Vagina (tissue), 2 donors: ENCODE measurements at places on chromosomes 1 and 21. TPM values are rescaled to one million over a fixed set of nuclear protein-coding genes. Genes with fewer than 3 reads are reported as not detected.

The ITLN2 gene
- total RNA-seq, result 2.0 TPM

The RYR2 gene
- 1.5 TPM for total RNA-seq

The IFI44 gene
- 17.7 TPM for total RNA-seq

The TENT5C gene
- 4.2 TPM for total RNA-seq

The LRRC40 gene
- total RNA-seq, result 9.1 TPM

The PTGS2 gene
- total RNA-seq, result 11.5 TPM

The CELSR2 gene
- 38.5 TPM for total RNA-seq

The HS2ST1 gene
- total RNA-seq, result 11.5 TPM

The NUP210L gene
- not detected for total RNA-seq

The NDUFV3 gene
- 48.4 TPM for total RNA-seq

The ZNF695 gene
- 0.49 TPM for total RNA-seq

The ST6GALNAC3 gene
- 21.1 TPM for total RNA-seq

DNA sequence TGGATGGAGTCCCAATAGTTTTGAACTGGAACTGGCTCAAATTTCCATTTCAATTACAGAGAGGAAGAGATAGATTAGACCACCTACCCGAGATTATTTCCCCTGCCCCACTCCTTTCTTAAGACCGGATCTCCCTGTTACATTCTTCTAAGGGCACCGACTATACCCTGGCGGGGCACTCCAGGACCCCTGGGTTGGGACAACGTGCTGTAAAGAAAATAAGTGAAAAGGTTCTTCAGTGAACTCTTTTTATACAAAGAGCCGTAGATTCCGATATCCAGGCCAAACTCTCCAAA, 6.7 kb downstream of the NR5A2 start:
- H3K4me3 ChIP-seq, result no peak overlapping the region
- no peaks in the 10 kb centered on the region for H3K36me3 ChIP-seq
- DNase-seq, result no peak
- no peaks in the 10 kb centered on the region for H3K27me3 ChIP-seq
- no peak overlapping the region for H3K27ac ChIP-seq

GRCh38 chr1:240803151-240803550, 191.2 kb upstream of the GREM2 start:
- H3K4me1 ChIP-seq, result no peaks in the 10 kb centered on the region
- H3K4me3 ChIP-seq, result no peak overlapping the region
- no peak overlapping the region for H3K27ac ChIP-seq
- DNase-seq, result no peak

DNA sequence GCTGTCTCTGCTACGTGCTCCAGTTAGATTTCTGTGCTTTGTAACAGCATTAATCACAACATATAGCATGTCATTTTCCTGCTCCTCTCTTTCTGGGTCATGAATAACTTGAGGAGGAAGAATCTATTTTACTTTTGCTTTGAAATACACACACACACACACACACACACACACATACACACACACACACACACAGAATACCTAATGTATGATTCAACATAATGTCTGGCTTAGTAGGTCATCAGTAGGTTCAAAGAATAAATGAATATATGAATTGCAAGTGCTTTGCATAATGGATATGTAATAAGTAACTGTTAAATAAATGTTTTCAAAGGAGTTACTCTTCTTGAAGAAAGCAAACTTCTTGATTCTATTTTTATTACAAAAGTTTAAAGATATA, 249.0 kb downstream of the PDE4B start:
- H3K36me3 ChIP-seq, result no peaks in the 10 kb centered on the region
- DNase-seq, result no peak
- no peak overlapping the region for H3K4me3 ChIP-seq
- H3K27me3 ChIP-seq, result no peaks in the 10 kb centered on the region
- no peaks in the 10 kb centered on the region for H3K4me1 ChIP-seq

DNA sequence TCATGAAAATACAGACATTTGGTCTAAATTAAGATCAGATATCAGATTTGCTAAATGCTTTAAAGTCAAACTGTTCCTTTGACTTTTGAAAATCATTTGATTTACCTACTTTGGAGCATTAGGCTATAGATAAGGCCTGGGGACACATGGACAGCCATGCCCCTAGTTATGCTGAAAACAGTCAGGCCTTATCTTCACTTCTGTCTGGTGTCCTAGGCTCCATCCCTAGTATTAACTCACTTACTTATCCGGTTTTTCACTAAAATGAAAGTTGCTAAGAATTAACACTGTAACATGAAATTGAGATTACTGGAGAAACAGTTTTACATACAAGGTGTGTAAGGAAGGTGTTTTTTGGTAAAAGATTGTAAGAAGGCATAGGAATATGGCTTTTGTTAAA, 4.5 kb upstream of the CATSPERE start:
- H3K36me3 ChIP-seq, result no peaks in the 10 kb centered on the region
- H3K4me1 ChIP-seq, result peaks cover 13% of the 10 kb centered on the region
- no peak for DNase-seq

DNA sequence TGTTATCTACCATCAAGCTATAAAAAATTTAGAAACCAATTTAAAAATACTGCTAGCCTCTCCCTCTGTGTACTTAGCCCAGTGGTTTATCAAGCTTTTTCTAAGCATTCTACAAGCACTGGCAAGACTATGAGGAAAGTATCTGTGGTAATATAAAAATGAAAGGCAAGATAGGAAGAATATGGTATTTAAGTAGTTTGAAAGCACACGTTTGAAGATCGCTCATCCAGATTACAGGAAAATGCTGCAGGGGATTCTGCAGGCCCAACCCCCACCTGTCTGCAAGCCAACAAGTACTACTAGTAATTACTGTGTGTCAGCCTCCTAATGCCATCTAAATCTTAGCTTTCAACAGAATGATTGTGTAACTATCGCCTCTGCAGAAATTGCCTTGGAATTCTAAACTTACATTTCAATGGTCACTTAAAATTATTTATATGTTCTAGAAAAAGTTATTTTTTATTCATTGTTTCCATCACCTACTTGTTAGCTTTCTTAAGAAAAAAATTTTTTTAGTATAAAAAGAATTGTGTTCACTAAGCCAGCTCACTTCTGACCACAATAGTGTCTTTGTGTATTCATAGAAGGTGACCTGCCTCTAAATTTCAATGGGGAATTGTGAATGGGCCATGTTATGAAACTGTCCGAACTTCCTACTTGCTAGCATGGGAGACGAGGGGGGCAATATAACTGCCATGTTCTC, 8.5 kb downstream of the ERRFI1 start:
- H3K36me3 ChIP-seq, result no peaks in the 10 kb centered on the region
- no peaks in the 10 kb centered on the region for H3K27me3 ChIP-seq
- H3K4me3 ChIP-seq, result no peak overlapping the region
- DNase-seq, result no peak
- peak overlapping the region; percentile 28 for H3K27ac ChIP-seq
- H3K4me1 ChIP-seq, result peaks cover 71% of the 10 kb centered on the region

GRCh38 chr1:5436808-5437207, 555.4 kb downstream of the NPHP4 start:
- DNase-seq, result no peak
- no peak overlapping the region for H3K27ac ChIP-seq
- H3K36me3 ChIP-seq, result no peaks in the 10 kb centered on the region
- H3K4me1 ChIP-seq, result no peaks in the 10 kb centered on the region
- no peak overlapping the region for H3K4me3 ChIP-seq

DNA sequence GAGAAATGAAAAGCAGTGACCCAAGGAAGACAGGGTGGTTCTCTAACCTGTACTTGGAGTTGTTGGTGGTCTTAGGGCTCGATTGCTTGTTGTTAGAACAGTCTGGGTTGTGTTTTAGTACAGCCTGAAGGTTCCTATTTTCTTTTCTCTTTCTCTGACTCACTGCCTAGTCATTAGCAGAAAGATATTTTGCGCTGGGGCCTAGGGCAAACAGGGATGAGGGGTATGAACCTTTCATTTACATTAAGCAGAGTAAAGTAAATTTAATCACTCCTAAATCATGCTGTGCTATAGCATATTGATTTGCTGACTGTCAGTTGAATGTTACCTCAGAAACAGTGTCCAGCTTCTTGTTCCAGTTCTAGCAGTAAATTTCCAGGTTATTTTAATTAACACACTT, 197.2 kb downstream of the RWDD3 start:
- no peaks in the 10 kb centered on the region for H3K4me1 ChIP-seq
- H3K27me3 ChIP-seq, result no peaks in the 10 kb centered on the region
- DNase-seq, result no peak
- H3K4me3 ChIP-seq, result no peak overlapping the region
- no peak overlapping the region for H3K27ac ChIP-seq
- H3K36me3 ChIP-seq, result no peaks in the 10 kb centered on the region

GRCh38 chr1:41464885-41465284, 19.6 kb downstream of the EDN2 start:
- DNase-seq, result no peak
- no peak overlapping the region for H3K27ac ChIP-seq
- no peak overlapping the region for H3K4me3 ChIP-seq
- no peaks in the 10 kb centered on the region for H3K27me3 ChIP-seq
- H3K36me3 ChIP-seq, result no peaks in the 10 kb centered on the region

DNA sequence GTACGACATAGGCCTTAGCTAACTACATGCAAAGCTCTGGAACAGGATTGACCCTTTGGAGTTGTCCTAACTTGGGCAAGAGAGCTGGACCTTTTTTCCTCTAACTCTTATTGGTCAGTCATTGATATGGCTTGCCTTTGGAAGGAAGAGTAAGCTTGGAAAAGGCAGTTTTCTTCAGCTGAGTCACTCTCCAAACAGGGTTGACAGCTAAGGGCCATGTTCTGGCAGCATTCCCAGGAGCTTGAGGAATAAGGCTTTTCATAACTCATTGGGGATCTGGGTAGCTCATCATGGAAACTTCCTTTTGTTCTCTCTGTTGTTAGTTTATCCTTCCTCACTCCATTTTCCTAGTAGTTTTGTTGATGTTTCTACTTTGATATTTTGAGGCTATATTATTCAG, 14.5 kb upstream of the ERRFI1 start:
- H3K27me3 ChIP-seq, result no peaks in the 10 kb centered on the region
- peaks cover 4% of the 10 kb centered on the region for H3K4me1 ChIP-seq
- no peaks in the 10 kb centered on the region for H3K36me3 ChIP-seq
- peak overlapping the region; percentile 37 for H3K27ac ChIP-seq
- no peak overlapping the region for H3K4me3 ChIP-seq

GRCh38 chr1:235703506-235703905, 53.9 kb upstream of the GNG4 start:
- no peak overlapping the region for H3K4me3 ChIP-seq
- H3K27ac ChIP-seq, result no peak overlapping the region
- H3K36me3 ChIP-seq, result peaks cover 8% of the 10 kb centered on the region
- DNase-seq, result no peak
- no peaks in the 10 kb centered on the region for H3K27me3 ChIP-seq
- peaks cover 3% of the 10 kb centered on the region for H3K4me1 ChIP-seq

DNA sequence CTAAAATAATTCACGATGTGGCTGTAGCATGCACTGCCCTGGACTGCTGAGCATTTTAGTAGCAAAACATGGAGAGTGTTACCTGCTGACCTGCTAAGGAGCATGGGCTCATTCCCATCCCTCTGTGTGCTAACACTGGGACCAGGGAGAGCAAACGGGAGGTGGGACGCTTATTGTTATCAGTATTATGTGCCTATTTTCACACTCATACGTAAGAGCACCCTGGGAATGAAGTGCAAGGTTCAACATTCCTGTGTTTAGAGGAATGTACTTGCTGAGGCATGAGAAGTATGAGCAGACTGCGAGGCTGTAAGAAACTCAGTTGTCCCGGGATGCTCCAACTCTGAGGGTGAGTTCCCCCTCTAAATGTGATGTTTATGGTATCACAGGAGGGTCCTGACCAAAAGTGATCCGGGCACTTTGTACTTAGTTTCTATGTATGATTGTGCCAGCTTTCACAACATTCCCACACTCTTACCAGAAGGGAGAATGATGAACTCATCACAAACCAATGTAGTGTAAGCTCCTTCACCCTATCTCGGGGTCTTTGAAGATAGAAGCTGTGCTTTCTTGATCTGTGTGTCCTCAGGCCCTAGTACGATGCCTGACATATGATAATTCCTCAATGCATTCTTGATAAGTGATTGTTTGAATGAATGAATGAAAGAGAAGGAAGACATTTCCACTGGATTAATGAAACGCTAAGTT, 164.8 kb downstream of the KCNJ6 start:
- DNase-seq, result no peak
- no peak overlapping the region for H3K27ac ChIP-seq
- no peaks in the 10 kb centered on the region for H3K27me3 ChIP-seq
- H3K4me1 ChIP-seq, result no peaks in the 10 kb centered on the region
- H3K36me3 ChIP-seq, result no peaks in the 10 kb centered on the region

- H3K27ac ChIP-seq, result no peak overlapping the region
- H3K4me1 ChIP-seq, result no peaks in the 10 kb centered on the region
- no peak for DNase-seq
- no peak overlapping the region for H3K4me3 ChIP-seq
- no peaks in the 10 kb centered on the region for H3K27me3 ChIP-seq
Measured at GRCh38 chr1:165885305-165885694, 57.9 kb downstream of the UCK2 start.

- no peak overlapping the region for H3K4me3 ChIP-seq
- H3K27ac ChIP-seq, result no peak overlapping the region
- H3K4me1 ChIP-seq, result no peaks in the 10 kb centered on the region
- H3K27me3 ChIP-seq, result no peaks in the 10 kb centered on the region
- DNase-seq, result no peak
- no peaks in the 10 kb centered on the region for H3K36me3 ChIP-seq
Measured at GRCh38 chr1:5220421-5220820, 566.0 kb downstream of the AJAP1 start.

DNA sequence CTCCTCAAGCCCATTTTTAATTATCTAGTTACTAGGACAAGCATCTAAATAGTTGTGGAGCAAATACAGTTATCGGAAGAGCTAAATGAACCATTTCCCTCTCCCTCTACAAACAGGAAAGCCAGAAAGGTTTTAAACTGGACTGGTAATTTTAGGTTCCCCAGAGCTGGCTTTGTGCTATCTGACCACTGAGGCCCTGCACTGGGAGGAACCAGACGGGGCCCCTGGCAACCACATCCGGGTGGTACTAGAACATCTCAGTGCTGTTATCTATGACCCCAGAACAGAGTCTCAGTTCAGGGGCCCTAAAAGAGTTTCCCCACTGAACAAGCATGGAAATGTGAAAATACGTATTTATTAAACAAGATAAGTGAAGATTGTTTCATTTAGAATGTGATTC, 7.7 kb upstream of the RSPH1 start:
- DNase-seq, result no peak
- H3K4me1 ChIP-seq, result no peaks in the 10 kb centered on the region
- H3K36me3 ChIP-seq, result no peaks in the 10 kb centered on the region
- no peak overlapping the region for H3K4me3 ChIP-seq
